Cerebellar cortex (tissue), 1 donor: ENCODE measurements at places on chromosomes 3 and 15.

- DNase-seq = no peak
Measured at GRCh38 chr15:72733941-72734738, 48.1 kb downstream of the BBS4 start.

- DNase-seq = no peak
Measured at GRCh38 chr3:78832785-78833204, 935.0 kb downstream of the ROBO1 start.

DNA sequence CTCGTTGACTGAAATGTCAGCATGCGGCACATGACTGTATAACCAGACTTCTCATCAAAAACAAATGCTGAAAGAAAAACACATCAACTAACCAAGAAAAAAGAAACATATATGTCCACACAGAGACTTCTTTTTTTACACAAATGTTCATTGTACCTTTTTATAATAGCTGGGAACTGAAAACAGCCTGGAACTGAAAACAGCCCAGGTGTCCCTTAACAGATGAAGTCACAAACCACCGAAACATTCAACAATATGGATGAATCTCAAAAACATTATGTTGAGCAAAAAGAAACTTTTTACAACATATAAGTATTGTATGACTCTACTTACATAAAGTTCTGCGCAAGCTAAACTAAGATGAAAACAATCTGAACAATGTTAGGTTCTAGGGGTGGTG is 20.6 kb downstream of the UBE3A start:
- no peak for DNase-seq

- DNase-seq = no peak
Measured at GRCh38 chr3:139421040-139421439, 31.6 kb upstream of the COPB2 start.
